ENCODE measurements at places on chromosomes 4 and X.

DNA sequence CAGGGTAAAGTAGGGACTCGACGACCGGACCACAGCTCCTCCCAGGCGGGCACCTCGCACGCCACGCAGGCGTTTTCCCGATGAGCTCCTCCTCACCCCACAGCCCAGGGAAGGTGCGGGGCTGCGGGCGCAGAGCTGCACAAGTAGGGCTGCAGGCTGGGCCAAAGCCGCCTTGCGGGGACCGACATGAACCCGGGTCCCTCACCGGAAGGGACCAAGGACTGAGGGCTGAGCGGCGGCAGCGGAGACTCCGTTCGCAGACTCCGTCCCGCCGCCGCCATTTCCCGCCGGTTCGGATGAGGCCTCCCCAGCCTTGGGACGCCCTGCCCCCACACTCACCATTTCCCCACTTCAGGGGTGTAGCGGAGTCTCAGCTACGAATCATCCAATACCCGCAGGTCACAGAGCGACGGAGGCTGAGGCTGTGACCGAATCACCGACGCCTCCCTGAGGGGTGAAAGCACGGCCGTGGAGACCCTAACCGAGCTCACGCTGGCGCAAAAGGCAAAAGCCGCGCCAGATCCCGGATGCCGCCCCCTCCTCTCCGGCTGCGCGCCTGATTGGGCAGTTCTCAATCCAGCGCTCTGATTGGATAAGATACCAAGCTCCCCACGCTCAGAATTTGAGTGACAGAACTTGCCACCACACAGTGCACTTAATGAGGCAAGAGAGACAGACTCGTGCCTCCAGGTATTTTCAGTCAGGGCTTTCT is at the start of gene ZNF732:
Gene ZNF732, minus strand, starts transcription at position 506 of the 712 bp plus-strand sequence. Its CDS starts 164 bp downstream, at position 342.
- peak; percentile 95 for DNase-seq

DNA sequence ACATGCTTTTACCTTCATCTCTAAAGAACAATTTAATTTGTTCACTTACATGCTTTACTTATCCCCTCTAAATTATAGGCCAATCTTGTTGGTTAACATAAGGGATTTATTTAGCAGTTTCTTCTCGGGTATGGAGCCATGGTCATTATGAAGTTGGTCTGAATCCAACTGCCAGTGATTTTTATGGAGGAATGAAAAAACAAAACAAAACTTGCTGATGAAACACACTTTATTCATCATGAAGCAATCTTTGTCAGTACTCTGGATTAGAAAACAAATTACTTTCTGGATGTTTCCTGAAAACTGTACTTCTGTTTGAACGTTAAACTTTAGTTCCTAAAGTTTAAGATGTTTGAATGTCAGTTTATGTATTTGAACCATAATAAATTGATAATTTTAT is 715.8 kb downstream of the KLHL13 start:
- no peak for DNase-seq

GRCh38 chrX:10797466-10797865 is 177.1 kb upstream of the MID1 start:
- DNase-seq: no peak

DNA sequence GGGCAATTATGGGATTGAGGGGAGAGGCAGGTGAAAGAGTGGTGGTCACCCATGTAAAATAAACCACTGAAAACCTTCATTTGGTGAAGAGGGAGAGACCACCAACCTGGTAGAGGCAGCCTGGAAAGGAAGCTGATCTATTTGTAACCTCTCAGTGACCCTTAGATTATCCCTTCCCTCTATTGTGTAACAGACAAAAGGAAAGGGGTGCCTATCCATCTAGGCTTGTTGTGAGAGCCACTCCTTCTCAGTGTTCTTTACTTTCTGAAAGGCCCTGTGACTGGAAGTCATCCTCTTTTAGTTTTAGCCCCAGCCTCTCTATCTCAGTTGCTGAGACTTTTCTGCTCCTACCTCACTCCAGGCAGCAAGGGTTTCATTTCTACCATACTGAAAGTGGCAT is 142.4 kb downstream of the TMEM164 start:
- no peak for DNase-seq

GRCh38 chrX:96771486-96771885 is 86.8 kb downstream of the DIAPH2 start:
- no peak for DNase-seq

Data from cardiac muscle cell (in vitro differentiated cells and primary cell).